ENCODE measurements at places on chromosomes 7 and 10. TPM values are rescaled to one million over a fixed set of nuclear protein-coding genes. Genes with fewer than 3 reads are reported as not detected.

UTF1 gene
- not detected for polyA plus RNA-seq

MARCHF5 gene
- polyA plus RNA-seq: 24.2 TPM

TRIM74 gene
- 0.26 TPM for polyA plus RNA-seq

MRPS17 gene
- 17.4 TPM for polyA plus RNA-seq

C10orf90 gene
- 0.21 TPM for polyA plus RNA-seq

SPDYE11 gene
- polyA plus RNA-seq: not detected

CAMK2B gene
- 0.10 TPM for polyA plus RNA-seq

RASSF4 gene
- 11.0 TPM for polyA plus RNA-seq

CYP2W1 gene
- polyA plus RNA-seq: 0.10 TPM

C10orf62 gene
- 0.19 TPM for polyA plus RNA-seq

ANKRD30A gene
- polyA plus RNA-seq: not detected

NUTM2A gene
- polyA plus RNA-seq: 0.38 TPM

BZW2 gene
- 71.9 TPM for polyA plus RNA-seq

GJC3 gene
- not detected for polyA plus RNA-seq

Data from SK-N-SH (cell line).